ENCODE measurements at places on chromosomes 4 and X.
A peak's percentile ranks its signal among the peaks of the same experiment; 100 is the strongest.

DNA sequence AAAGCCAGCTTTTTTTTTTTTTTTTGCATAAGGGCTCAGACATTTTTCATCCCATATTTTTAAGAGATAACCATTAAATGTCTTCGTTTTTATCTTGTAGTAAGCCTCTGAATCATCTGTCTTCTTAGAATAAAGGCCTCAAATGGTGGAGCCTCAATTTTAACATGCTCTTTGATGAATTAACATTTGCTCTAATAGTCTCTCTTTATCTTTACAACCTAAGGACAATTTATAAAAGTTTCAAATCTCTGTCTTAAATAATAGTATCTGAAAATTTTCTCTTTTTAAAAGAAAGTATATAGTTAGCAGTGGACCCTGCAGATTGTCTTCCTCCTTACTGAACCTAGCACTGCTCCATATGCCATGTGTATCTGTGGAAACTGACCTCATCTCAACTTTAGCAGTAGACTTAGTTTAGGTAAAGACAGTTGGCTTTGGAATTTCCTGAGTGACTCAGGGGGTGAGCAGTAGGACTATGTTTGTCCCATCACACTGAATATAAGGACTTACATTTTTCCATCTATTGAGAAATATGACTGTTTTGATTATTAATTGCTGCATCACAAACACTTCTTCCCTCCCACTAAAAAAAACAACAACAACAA lies 1658.0 kb downstream of the STIM2 start:
- no peak for DNase-seq

DNA sequence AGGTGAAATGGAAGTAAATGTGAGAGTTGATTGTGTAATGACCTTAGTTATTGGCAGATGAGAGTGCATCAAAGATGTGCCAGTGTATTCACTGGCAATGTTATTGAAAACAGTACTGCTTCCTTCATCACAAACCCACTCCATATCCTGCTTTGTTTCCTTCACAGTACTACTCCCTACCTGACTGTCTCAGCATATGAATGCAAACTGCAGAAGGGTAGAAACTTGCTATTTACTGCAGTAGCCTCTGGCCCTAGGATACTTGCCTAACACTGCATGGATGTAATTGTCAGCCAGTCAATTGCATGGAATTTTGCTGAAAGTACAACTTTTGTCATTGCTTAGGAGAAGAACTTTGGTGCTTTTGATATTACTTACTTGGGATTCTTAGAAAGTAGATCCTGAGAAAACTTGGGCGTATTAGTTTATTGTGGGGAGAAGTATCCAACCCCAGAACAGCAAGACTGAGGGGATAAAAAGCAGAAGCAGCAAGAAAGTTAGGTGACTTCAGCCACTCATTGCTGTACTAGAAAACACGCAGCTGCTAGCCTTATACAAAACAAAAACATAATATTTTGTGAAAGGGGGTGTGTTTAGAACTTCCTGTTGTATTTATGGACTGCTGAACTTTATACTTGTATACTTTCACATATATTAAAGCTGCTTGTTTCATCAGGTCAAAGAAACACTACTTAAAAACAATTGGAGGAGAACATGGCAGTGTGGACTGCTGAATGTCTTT lies 219.0 kb downstream of the CCNG2 start:
- DNase-seq = no peak

GRCh38 chr4:4417886-4418285 lies 31.0 kb downstream of the NSG1 start:
- no peak for DNase-seq

- DNase-seq = no peak
Observed at GRCh38 chr4:125390126-125390525, 75.4 kb downstream of the FAT4 start.

DNA sequence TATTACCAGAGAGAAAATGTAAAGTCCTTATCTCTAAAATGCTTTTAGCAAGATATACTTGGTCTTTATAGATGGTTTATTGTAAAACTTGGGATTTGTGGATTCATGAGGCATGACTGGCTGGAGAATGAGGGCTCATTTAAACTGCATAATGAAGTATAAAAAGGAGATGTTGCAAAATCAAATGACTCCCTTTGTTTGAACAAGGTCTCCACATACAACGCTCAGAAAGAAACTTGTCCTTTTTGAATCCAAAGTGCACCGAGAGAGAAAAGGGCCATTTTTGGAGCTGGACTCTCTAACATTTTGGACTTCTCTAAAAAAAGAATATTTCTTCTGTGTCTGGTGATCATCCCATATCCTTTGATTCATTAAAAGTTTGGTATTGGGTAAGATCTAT lies 7.7 kb upstream of the EIF1AX start:
- DNase-seq = no peak

DNA sequence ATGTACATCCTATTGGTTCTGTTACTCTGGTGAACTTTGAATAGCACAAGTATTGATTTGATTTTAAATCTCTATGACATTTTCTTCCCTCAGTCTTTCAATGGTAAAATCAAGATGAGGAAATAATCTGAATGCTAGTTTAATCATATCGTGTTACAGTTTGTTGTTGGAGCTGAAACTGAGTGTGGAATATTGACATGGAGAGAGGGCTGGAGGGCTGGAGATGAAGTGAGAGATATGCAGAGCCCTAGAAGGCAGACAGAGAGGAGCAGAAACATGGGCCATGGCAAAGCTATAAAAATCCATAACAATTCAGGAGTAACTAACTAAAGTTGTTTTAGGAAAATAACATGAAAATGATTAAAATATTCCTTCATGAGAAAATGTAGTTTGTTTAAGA lies 141.1 kb downstream of the BANK1 start:
- DNase-seq = no peak

GRCh38 chrX:83469551-83469950 lies 38.5 kb upstream of the POU3F4 start:
- peak; percentile 1 for DNase-seq

GRCh38 chr4:113825272-113825671 lies 63.7 kb upstream of the CAMK2D start:
- DNase-seq = no peak

GRCh38 chrX:54230435-54231148 lies 47.5 kb upstream of the FAM120C start:
- DNase-seq = no peak

GRCh38 chrX:16629909-16630308 lies 20.0 kb upstream of the S100G start:
- DNase-seq = peak; percentile 14

- DNase-seq = peak; percentile 54
Observed at GRCh38 chr4:15882675-15883086, 55.9 kb downstream of the FGFBP1 start.

- DNase-seq = peak; percentile 51
Observed at GRCh38 chr4:165784672-165785071, 88.4 kb upstream of the TLL1 start.

GRCh38 chrX:41110801-41111625 lies 25.8 kb downstream of the USP9X start:
- DNase-seq = no peak

GRCh38 chrX:22300130-22300529 lies 27.4 kb downstream of the CBLL2 start:
- DNase-seq = peak; percentile 20

DNA sequence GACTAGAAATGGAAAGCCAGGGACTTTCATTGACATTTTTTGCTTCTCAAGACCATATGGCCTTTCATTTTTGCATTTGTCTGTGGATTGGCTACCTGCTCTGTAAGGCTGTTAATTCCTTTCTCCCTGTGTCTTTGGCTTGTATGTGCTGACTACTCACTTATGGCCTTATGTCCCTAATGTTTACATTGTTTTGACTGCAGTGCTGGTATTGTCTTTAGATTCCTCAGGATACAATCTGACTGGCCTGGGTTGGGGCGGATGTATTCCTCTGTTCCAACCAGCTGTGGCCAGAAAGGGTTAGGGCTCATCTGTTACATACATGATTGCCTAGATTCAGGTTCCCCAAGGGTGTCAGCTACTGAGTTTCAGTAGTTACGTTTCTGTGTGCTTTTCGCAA lies 108.1 kb downstream of the RAPGEF2 start:
- DNase-seq = no peak

GRCh38 chrX:38327775-38328081 lies 419 bp upstream of the RPGR start:
- no peak for DNase-seq

- DNase-seq = peak; percentile 21
Observed at GRCh38 chrX:120244395-120244734, 6.2 kb upstream of the ZBTB33 start.

DNA sequence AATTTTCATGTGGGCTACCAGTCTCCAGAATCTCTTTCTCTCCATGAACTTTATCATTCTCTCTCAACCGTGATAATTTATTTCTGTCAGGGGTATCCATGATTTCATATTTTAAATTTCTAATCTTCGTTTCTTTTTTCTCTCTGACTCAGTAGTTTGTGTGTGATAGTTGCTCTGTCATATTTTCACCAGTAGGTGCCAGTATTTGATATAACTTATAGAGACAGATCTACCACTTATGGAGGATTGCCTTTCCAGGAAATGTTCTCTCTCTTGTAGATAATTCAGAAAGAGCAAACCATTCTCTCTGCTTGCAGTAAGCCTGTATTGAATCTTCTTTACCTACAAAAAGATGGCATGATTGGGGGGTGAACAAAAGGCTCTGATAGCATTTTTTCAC lies 79.3 kb upstream of the DYNLT3 start:
- peak; percentile 58 for DNase-seq

DNA sequence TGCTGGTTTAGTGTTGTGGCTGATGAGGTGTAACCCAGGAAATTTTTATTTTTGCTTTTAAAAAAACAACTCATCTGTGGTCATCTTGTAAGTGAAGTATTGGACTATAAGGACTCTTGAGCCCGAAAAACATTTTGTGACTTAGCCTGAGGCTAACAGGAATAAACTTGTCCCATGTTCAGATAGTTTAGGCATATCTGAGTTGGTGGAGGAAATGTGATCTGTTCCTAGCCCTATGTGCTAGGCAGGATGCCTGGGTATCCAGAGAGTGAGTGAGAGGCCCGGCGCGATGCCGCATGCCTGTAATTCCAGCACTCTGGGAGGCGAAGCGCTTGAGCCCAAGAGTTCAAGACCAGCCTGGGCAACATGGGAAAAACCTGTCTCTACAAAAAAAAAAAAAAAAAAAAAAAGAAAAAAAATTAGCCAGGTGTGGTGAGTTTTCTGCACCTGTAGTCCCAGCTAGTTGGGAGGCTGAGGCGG lies 3.7 kb downstream of the SMS start:
- no peak for DNase-seq

GRCh38 chrX:118205421-118206395 lies 89.1 kb upstream of the KLHL13 start:
- no peak for DNase-seq

GRCh38 chrX:20350596-20350995 lies 83.9 kb upstream of the RPS6KA3 start:
- no peak for DNase-seq

GRCh38 chrX:111123125-111123524 lies 27.1 kb downstream of the PAK3 start:
- no peak for DNase-seq

DNA sequence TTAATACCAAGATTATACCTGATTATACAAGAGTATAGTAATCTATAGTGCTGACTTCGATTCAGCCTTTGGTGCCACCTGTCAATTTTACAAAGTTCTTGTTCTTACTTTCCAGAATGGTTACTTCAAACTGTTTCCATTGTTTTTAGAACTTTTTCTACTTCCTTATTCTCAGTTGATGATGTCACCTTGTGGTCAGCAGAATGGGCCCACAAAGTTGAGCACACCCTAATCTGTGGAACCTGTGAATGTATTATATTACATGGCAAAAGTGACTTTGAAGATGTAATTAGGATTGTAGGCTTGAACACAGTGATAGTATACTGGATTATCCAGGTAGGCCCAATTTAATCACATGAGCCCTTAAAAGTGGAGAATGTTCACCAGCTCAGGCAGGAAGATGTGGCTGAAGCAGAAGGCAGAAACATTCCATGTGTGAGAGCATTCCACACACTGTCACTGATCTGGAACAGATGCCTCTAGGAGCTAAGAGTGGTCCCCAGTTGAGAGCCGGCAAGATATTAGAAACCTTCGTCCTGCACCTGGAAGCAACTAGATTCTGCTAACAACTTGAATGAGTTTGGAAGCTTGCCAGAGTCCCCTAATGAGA lies 6.3 kb upstream of the SGMS2 start:
- peak; percentile 63 for DNase-seq

GRCh38 chrX:154380153-154380552 lies 1.1 kb downstream of the EMD start:
- no peak for DNase-seq

DNA sequence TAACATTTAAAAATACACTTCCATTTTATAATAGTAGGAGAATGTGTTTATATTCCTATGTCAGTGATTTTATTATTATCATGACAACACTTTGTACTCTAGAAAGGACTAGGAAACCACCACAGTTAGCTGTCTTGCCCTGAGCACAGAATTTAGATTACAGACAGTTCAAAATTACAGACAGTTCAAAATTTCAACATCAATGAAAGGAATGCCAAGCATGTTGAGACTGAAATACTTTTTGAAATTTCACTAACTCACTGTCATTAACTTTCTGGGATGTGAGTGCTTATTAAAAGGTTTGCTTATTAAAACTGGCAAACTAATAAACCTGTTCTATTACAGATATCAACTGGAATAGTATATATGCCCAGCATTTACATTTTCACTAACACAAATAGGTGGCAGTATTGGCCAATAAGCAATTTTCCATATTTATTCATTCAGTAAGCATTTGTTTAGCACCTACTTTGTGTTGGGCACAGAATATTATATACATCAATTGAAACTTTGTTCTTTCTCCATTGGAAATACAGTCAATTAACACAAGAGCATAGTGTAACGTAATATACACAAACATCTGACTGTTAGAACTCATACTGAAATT lies 179.4 kb downstream of the FBXW7 start:
- no peak for DNase-seq

- DNase-seq = peak; percentile 69
Observed at GRCh38 chrX:26442340-26442739, 226.4 kb downstream of the MAGEB5 start.

DNA sequence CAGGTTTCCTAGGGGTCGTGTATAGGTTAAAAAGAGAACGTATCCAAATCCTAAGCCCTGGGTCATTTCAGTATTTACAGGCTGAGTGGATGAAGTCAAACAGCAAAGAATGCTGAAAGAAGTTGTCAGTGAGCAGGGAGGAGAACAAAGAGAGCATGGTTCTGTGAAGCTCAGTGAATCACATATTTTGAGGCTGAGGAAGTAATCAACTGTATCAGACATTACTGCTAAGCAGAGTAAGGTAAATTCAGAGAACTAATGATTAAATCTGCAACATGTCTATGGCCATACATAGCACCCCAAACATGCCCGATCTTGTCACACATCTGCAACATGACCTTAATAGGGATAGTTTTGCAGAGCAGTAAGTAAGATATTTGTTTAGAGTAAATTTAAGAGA lies 1130.3 kb downstream of the RAPGEF2 start:
- DNase-seq = no peak

- DNase-seq = no peak
Observed at GRCh38 chr4:159150396-159150795, 47.5 kb downstream of the RAPGEF2 start.

- no peak for DNase-seq
Observed at GRCh38 chr4:174334628-174335027, 50.9 kb downstream of the CEP44 start.

- DNase-seq = peak; percentile 3
Observed at GRCh38 chr4:157128395-157128794, 52.4 kb downstream of the GLRB start.

GRCh38 chrX:133249266-133250058 lies 31.3 kb upstream of the TFDP3 start:
- DNase-seq = no peak

- DNase-seq = no peak
Observed at GRCh38 chrX:47327902-47328301, 42.5 kb upstream of the ZNF157 start.

GRCh38 chr4:139625093-139625455 lies 40.5 kb upstream of the MGST2 start:
- no peak for DNase-seq
